ENCODE measurements at places on chromosomes 13 and 19.

DNA sequence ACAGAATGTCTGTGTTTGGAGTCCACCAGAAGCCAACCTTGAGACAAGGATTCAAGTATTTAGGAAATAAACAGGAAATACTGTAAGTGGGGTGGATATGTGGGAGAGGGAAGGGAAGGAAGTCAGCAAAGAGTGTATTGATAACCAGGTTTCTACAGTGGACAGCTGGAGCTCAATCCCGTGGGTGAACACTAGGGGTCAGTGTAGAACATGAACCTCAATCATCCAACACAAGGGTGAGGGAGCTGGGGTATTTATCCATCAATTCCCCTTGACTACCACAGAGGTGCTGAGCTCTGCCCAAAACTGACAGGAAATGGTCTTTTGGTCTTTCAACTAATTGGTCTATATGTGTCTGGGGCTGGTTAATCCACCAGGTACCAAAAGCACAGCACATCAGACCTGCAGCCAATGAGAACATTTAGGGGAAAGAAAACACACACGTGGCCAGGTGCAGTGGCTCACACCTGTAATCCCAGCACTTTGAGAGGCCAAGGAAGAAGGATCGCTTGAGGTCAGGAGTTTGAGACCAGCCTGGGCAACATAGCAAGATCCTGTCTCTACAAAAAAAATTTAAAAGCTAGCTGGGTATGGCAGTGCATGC is 5.6 kb upstream of the SYDE1 start:
- no peak for DNase-seq

DNA sequence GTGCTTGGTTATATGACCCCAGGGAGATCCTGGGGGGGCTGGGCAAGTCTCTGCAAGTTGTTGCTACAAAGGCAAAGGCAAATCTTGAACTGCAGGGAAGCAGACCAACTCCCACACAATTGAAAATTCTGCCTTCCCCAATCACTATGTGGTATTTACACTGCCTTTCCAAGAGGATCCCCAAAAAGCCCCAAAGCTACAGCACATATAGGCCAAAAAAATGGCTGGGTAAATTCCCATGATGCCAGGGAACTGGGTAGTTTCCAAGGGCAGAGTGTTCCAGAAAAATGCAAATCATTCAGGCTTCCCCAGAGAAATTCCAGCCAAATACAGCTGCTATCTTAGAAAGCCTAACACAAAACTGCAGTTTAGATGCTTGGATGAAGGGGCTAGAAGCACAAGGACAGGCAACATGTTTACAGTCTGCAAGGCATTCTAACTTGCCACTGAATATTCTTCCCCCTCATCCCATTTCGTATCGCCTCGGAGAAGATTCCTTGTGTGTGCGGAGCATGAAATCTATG is 6.2 kb downstream of the FOXO1 start:
- DNase-seq: no peak

DNA sequence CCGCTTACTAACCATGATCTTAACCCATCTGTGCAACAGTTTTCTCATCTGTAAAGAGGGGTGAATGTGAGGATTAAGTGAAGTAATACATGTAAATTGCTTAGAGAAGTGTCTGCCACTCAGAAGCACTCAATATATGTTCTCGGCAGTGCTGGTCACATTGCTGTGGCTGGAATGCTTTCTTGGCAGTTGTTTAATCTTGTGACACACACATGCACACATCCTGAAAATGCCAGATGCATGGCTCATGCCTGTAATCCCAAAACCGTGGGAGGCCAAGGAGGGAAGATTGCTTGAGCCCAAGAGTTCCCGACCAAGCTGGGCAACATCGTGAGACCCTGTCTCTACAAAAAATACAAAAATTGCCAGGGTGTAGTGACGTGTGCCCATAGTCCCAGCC is 4.9 kb upstream of the DMKN start:
- DNase-seq: no peak

- no peak for DNase-seq
Measured at GRCh38 chr13:78657699-78658629, 991 bp downstream of the OBI1 start.

GRCh38 chr19:40976724-40977123 is 14.4 kb upstream of the CYP2B6 start:
- no peak for DNase-seq

DNA sequence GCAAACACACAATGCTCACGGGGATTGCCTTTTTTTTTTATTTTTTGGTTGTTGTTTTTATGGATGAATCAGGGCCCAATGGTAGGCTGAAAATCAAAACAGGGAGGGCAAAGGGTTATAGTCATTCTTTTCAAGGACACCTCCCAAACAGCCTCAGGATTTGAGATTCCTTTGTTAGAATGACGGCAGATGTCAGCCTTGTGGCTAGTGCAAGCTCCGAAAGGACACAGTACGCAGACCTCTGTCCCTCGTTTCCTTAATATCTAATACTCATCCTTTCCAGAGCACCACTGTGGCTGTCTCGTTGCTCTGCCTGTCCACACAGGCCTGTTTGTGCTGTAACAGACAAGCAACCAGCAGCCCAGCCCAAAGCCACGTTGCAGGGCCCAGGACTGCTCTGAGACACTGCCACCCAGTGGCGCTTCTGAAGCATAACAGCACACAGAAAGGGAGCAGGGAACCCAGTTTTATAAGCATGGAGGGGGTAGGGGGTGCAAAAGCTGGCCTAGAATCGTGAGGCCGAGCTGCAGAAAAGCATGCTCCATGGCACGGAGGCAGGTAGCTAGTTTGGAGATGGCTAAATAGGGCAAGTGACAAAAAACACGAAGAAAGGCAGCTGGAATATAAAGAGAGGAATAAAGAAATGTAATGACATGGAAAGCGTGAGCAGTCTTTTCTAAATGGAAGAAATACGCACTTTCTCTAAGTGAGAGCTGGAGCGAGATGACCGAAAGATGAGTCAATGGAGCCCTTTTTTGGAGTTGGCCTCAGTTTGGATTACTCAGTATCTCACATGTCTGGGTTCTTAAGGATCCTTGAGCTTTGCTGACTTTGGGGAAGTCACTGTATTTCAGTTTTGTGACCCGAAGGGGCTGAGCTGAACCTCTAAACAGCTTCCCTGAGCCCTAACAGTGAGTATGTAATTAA is 40.7 kb upstream of the MEDAG start:
- DNase-seq: no peak

DNA sequence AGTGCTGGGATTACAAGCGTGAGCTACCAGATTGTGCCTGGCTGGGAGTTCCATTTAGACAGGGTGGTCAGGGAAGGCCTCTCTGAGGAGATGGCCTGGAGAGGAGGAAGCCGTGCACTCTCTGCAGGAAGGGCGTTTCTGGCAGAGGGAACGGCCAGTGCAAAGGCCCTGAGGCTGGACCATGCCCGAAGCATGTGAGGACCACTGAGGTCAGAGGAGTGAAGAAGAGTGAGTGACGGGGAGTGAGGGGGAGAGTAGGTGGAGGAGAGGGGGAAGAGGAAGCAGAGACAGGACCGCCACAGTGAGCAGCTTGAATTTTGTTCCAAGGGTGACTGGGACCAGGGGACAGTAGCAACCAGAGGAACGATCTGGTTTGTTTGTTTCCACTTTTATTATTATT is 32.6 kb downstream of the CELF5 start:
- no peak for DNase-seq

GRCh38 chr13:80716610-80717081 is 375.7 kb upstream of the SPRY2 start:
- DNase-seq: no peak

DNA sequence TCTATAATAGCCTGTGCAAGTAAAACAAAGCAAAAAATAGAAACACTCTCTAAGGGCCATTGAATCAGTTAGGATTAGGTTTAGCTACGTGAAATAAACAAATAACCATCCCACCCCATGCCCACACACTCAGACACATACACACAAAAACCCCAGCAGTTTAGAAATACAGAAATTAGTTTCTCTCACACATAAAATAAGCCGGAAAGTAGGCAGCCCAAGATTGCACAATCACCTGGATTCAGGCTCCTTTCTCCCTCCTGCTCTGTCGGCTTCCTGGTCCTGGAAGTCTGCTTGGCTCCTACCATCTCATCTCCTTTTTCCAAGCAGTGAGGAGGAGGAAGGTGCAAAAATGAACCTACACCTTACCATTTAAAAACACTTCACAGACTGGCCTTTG is 22.6 kb upstream of the USP12 start:
- DNase-seq: no peak

DNA sequence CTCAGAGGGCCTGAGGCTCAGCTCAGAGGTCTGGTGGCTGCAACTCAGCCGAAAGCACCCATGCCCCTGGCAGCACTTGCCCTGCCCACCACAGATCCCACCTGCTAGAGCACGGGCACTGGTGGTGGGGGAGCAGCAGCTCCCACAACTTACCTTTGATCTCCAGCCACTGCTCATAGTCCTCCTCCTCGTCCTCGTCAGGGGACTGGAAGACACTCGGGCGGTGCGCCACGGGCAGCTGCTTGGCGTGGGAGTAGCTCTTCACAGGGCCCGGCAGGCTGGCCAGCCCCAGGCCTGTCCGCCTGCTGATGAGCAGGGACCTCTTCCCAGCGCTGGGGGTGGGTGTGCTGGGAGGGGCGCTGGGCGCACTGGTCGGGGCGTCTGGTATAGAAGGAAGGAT is 14.6 kb downstream of the SUGP1 start:
- no peak for DNase-seq

DNA sequence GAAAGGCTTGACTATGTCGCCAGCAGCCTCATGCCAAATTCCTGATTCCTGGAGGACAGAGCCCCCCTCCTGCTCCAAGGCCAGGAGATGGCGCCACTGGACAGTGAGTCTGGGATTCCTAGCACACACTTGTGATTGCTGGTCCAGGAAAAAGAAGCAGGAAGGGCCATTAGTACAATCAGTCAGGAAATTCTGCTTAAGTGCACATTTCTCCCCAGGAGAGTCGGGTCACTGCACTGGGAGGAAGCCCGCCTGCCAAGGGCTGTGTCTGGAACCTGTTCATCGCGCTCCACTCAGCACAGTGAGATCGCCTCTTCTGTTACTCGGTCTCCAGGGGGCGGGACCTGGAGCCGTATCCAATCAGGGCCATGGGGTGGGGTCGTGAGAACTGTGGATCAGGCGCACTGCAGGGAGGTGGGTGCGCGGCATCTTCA is 65.1 kb downstream of the ZNF823 start:
- no peak for DNase-seq

DNA sequence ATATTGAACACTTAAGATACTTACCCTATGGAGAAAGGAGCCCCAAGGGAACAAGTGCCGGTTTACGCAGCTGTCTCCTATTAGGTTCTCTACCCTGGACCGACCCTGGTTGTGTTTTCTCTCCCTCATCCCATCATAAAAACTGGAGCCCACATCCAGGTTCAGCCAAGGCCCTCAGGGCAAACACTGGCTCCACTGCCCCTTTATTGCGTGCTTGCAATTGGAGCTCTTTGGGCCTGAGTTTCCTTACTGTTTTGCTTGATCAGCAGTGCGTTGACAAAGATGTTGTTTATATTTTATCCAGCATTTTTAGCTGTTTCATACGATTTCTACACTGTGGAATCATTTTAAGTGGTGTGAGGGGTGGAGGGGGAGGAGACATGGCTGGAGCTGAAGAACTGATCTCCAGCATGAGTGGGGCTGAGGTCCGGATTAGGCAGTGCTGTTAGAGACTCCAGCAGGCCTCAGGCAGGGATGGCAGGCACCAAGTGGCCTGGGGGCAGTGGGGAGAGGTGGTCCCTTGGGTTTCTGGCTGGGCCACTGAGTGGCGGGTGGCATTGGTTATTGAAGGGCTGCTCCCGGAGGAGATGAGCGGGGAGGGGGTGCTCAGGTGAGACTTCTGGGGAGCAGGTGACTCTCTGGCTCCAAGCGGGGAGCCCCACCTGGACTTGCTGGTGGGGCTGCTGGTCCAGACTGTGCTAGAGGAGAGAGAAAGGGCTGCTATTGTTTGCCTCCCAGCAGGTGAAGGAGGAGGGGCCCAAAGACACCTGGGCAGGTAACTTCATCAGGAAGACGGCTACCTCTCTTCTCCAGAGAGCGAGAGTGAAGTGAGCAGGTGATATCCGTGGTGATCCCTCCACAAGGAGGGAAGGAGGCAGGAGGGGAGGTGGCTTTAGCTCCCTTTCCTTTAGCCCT is 62.4 kb upstream of the RNF113B start:
- no peak for DNase-seq

- no peak for DNase-seq
Measured at GRCh38 chr13:65112123-65112522, 2118.0 kb downstream of the PCDH9 start.

GRCh38 chr13:104015646-104016396 is 949.6 kb upstream of the SLC10A2 start:
- DNase-seq: no peak

- no peak for DNase-seq
Measured at GRCh38 chr13:99897076-99897440, 74.5 kb downstream of the ZIC5 start.

GRCh38 chr19:7658219-7658686 is 10.6 kb upstream of the RETN start:
- peak; percentile 81 for DNase-seq

DNA sequence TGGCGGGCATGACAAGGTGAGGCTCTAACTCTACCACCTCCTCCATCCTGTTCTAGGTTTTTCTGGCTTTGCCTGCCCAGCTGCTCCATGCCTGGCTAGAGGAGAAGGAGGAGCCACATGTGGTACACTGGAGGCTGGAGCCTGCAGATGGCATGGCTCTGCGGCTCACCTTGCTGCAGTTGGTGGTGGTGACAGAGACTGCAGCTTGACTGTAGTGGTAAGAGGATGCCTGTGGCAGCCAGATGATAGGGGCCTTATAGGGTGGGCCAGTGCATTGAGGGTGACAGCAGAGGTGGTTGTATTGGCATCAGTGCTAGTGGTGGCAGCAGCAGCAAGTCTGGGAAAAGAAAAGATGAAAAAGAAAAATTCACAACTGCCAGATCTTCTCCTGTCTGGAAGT is 146.2 kb downstream of the TNFRSF19 start:
- no peak for DNase-seq

- no peak for DNase-seq
Measured at GRCh38 chr19:21109116-21109515, 27.1 kb downstream of the ZNF714 start.

GRCh38 chr19:7535998-7536695 is 630 bp downstream of the PNPLA6 start:
- DNase-seq: no peak

DNA sequence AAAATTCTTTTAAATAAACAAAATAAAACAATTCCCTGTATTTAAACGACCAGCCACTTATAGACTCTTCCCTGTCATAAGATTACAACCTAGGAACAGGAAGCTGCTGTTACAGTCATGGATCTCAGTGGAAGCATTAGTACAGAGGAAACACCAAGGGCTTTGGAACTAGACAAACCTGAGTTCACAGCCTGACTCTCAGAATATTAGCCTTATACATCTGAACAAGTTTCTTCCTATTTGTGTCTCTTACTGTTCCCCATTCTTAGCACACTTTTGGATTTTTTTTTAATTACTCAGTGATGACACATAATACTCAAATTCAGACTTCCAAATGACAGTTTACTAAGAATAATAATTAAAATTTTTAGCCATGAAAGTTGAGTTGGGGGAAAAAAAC is 46.1 kb downstream of the ZDHHC20 start:
- no peak for DNase-seq

DNA sequence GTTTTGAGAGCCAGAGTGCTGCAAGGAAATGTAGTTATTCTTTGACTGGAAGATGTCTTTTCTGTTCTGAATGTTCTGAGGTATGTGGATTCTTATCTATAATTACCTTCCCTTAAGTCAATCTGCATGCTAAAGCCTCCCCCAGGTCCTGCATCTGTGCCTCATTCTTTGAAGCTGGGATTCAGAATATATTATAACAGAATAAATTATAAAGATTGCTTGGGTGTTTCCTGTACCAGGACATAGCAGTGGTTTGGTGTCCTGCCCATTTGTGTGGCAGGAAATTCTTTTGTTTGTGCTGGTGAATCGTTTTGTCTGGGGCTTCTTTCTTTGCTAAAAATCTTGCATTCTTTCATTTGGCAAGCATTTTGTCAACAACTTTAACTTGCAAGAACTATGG is 60.2 kb downstream of the ITGBL1 start:
- no peak for DNase-seq
